ENCODE measurements at places on chromosomes 16 and 17. TPM values are rescaled to one million over a fixed set of nuclear protein-coding genes. Genes with fewer than 3 reads are reported as not detected.

The ITGAX gene
- 2.6 TPM for total RNA-seq

The CRYBA1 gene
- not detected for total RNA-seq

GRCh38 chr16:74871608-74872007 lies 97.0 kb upstream of the FA2H start:
- H3K36me3 ChIP-seq = peaks cover 18% of the 10 kb centered on the region
- H3K27me3 ChIP-seq = no peaks in the 10 kb centered on the region
- no peak for DNase-seq

The ATP2A1 gene
- total RNA-seq = 0.82 TPM

The IRX3 gene
- 0.19 TPM for total RNA-seq

DNA sequence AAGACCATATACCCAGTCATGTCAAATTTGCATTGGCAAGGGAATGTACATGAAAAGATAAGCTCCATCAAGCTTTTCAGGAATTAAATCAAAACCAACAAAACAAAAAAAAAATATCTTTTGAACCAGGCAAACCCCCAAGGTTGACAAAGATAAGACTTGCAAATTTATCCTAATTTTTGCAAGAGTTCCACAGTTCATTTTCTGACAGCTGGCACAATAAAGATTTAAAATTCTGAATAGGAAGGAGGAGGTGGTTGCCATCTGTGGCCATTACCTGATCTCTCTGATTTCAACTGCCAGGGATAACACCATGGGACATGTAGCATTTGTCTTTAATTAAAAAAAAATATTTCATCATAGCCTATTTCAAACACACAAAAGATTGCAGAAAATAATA lies 135.9 kb upstream of the SHISA6 start:
- no peak for DNase-seq
- no peaks in the 10 kb centered on the region for H3K27me3 ChIP-seq
- no peaks in the 10 kb centered on the region for H3K36me3 ChIP-seq
- H3K4me1 ChIP-seq = no peaks in the 10 kb centered on the region

The TMEM235 gene
- total RNA-seq = not detected

The KRT24 gene
- total RNA-seq = not detected

The AXIN1 gene
- 58.9 TPM for total RNA-seq

GRCh38 chr17:63714550-63715277 lies 14.8 kb upstream of the LIMD2 start:
- H3K36me3 ChIP-seq = peaks cover 10% of the 10 kb centered on the region
- no peaks in the 10 kb centered on the region for H3K27me3 ChIP-seq
- H3K4me3 ChIP-seq = no peak overlapping the region

GRCh38 chr16:2465653-2466415 lies 5.3 kb upstream of the NTN3 start:
- peaks cover 47% of the 10 kb centered on the region for H3K27me3 ChIP-seq
- H3K4me3 ChIP-seq = no peak overlapping the region
- H3K36me3 ChIP-seq = no peaks in the 10 kb centered on the region
- no peak for DNase-seq
- no peak overlapping the region for H3K27ac ChIP-seq

DNA sequence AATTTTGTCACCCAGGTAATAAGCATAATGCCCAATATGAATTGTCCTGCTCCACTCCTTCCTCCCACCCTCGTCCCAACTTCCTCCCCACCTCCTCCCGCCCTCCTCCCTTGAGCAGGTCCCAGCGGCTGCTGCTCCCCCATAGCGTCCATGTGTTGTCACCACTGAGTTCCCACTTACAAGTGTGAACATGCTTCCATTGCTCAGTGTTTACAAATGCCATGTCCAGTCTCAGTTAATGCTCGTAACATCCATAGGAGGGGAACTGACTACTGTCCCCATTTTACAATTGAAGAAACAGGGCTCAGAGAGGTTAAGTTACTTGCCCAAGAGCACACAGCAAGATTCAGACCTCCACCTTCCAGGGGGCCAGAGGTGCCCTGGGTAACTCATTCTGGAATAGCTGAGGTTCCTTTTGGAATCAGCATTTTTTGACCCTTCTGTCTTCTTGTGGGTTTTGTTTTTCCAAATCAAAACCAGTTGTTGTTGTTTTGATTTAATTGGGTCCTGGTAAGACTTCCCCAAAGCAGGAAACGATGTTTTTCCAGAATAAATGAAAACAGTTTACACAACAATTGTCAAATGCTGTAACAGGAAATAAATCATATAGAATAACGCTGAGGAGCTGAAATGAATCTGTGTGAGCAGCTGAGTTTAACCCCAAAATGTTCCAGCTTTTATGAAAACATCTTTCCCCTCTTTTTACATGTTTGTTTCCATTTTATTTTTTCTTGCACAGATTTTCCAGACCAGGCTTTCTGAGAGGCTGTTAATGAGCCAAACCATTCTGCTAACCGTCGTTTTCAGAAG lies 73.9 kb downstream of the ZDHHC7 start:
- H3K4me1 ChIP-seq = no peaks in the 10 kb centered on the region
- DNase-seq = no peak
- no peaks in the 10 kb centered on the region for H3K27me3 ChIP-seq
- no peaks in the 10 kb centered on the region for H3K36me3 ChIP-seq
- H3K4me3 ChIP-seq = no peak overlapping the region

DNA sequence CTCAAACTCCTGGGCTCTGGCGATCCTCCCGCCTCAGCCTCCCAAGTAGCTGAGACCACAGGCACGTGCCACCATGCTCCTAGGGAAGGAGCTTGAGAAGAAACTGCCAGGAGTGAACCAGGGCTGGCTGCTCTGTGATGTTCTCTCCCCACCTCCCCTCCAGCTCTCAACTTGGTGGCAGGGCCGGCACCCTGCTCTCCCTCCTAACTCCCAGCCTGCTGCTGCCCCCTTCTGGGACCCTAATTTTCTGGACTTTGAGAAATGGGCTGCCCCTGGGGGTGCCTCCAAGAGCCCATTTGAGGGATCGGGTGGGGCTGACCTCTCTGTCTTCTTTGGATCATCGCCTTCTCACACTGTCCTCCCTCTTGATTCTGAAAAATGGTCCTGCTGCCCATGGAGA lies 14.9 kb upstream of the STAT3 start:
- no peaks in the 10 kb centered on the region for H3K36me3 ChIP-seq
- peaks cover 16% of the 10 kb centered on the region for H3K4me1 ChIP-seq
- no peak for DNase-seq
- H3K4me3 ChIP-seq = no peak overlapping the region
- H3K27ac ChIP-seq = no peak overlapping the region

DNA sequence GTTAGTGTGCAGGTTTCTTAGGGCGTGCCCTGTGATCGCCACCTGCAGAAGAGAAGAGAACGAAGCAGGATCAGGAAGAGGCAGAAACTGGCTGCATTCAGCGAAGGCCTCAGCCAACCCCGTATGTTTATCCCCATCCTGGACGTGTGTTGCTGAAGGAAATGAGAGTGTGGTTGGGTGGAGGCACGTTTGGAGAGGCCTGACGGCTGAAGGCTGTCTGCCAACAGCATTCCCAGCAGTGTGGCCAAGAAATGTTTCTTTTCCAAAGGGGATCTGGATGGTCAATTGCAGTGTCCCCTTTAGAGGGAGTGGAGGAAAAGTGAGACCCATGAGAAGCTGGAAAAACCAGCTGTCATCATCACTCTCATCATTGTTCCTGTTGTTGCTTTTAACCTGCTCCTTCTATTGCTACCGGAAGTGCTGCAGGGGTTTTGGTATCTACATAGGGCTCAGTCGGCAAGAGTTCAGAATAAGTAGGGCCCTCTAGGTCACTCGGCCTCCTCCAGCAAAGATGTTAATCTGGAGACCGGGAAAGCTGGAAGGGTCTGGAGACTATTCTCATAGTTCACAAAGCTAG lies 46.5 kb upstream of the SLC47A1 start:
- no peak for DNase-seq
- no peak overlapping the region for H3K4me3 ChIP-seq
- no peak overlapping the region for H3K27ac ChIP-seq
- H3K27me3 ChIP-seq = no peaks in the 10 kb centered on the region

The ZNF205 gene
- total RNA-seq = not detected

GRCh38 chr16:55730115-55730514 lies 74.3 kb downstream of the SLC6A2 start:
- no peak for DNase-seq
- no peak overlapping the region for H3K27ac ChIP-seq
- no peak overlapping the region for H3K4me3 ChIP-seq
- no peaks in the 10 kb centered on the region for H3K36me3 ChIP-seq
- no peaks in the 10 kb centered on the region for H3K4me1 ChIP-seq
- peaks cover 6% of the 10 kb centered on the region for H3K27me3 ChIP-seq

- H3K4me3 ChIP-seq = no peak overlapping the region
- H3K4me1 ChIP-seq = no peaks in the 10 kb centered on the region
- peaks cover 32% of the 10 kb centered on the region for H3K36me3 ChIP-seq
- no peak overlapping the region for H3K27ac ChIP-seq
- no peaks in the 10 kb centered on the region for H3K27me3 ChIP-seq
- no peak for DNase-seq
Measured at GRCh38 chr17:48132385-48132784, 24.8 kb downstream of the SNX11 start.

GRCh38 chr16:4319454-4320421 lies 3.9 kb downstream of the GLIS2 start:
- no peak overlapping the region for H3K27ac ChIP-seq
- H3K4me3 ChIP-seq = no peak overlapping the region
- H3K27me3 ChIP-seq = peaks cover 48% of the 10 kb centered on the region
- H3K4me1 ChIP-seq = peaks cover 31% of the 10 kb centered on the region
- no peaks in the 10 kb centered on the region for H3K36me3 ChIP-seq

The OR4D1 gene
- total RNA-seq = 2.2 TPM

DNA sequence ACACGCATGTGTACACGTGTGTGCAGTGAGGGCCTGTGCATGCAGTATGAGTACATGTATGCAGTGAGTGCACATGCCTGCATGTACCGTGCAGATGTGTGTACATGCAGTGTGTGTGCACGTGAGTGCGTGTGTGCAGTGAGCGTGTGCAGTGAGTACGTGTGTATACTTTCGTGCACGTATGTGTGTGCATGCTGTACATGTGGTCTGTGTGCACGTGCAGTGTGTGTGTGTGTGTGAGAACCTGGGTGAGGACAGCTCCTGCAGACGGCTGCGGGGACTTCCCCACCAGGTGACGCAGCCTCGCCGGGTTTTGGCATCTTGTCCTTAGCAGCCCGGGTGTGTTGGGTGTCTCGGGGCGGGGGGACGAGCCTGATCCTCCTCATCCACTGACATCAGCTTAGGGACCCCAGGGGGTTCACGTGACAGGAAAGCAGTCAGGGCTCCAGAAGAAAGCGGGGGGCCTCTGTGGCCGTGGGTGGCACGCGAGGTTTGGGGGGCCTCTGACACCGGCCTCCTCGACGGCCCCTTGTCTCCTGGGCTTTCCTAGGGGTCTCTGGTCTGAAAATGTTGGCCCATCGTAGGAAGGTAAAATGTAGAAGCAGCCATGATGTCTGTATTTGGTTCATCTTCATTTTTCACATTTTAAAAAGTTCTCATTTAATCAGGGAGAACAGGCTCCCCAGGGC lies 119.6 kb upstream of the ZNF750 start:
- no peak overlapping the region for H3K4me3 ChIP-seq

GRCh38 chr16:21617607-21618006 lies 18.2 kb downstream of the METTL9 start:
- H3K36me3 ChIP-seq = peaks cover 14% of the 10 kb centered on the region
- DNase-seq = no peak
- no peaks in the 10 kb centered on the region for H3K27me3 ChIP-seq
- H3K27ac ChIP-seq = no peak overlapping the region

- peaks cover 17% of the 10 kb centered on the region for H3K36me3 ChIP-seq
- no peak overlapping the region for H3K27ac ChIP-seq
- H3K4me1 ChIP-seq = no peaks in the 10 kb centered on the region
- no peak for DNase-seq
- H3K27me3 ChIP-seq = no peaks in the 10 kb centered on the region
Measured at GRCh38 chr17:9557857-9558256, 17.8 kb downstream of the STX8 start.

GRCh38 chr17:60421273-60422161 lies 772 bp upstream of the CHCT1 start:
- DNase-seq = peak; percentile 64
- peaks cover 14% of the 10 kb centered on the region for H3K4me1 ChIP-seq
- no peak overlapping the region for H3K27ac ChIP-seq
- no peaks in the 10 kb centered on the region for H3K27me3 ChIP-seq
- H3K4me3 ChIP-seq = peak overlapping the region; percentile 55

The HS3ST6 gene
- not detected for total RNA-seq

GRCh38 chr17:30218799-30219198 lies 16.7 kb downstream of the SLC6A4 start:
- no peak overlapping the region for H3K4me3 ChIP-seq
- H3K4me1 ChIP-seq = no peaks in the 10 kb centered on the region
- no peak overlapping the region for H3K27ac ChIP-seq
- H3K36me3 ChIP-seq = no peaks in the 10 kb centered on the region
- no peak for DNase-seq

The TMC6 gene
- total RNA-seq = 798 TPM

- peaks cover 4% of the 10 kb centered on the region for H3K36me3 ChIP-seq
- H3K27ac ChIP-seq = peak overlapping the region; percentile 68
- H3K27me3 ChIP-seq = no peaks in the 10 kb centered on the region
- no peak for DNase-seq
Measured at GRCh38 chr16:12090151-12090530, 113.6 kb downstream of the SNX29 start.

GRCh38 chr16:88303890-88304819 lies 78.6 kb upstream of the ZNF469 start:
- no peaks in the 10 kb centered on the region for H3K36me3 ChIP-seq
- no peak overlapping the region for H3K27ac ChIP-seq
- H3K4me1 ChIP-seq = peaks cover 1% of the 10 kb centered on the region

DNA sequence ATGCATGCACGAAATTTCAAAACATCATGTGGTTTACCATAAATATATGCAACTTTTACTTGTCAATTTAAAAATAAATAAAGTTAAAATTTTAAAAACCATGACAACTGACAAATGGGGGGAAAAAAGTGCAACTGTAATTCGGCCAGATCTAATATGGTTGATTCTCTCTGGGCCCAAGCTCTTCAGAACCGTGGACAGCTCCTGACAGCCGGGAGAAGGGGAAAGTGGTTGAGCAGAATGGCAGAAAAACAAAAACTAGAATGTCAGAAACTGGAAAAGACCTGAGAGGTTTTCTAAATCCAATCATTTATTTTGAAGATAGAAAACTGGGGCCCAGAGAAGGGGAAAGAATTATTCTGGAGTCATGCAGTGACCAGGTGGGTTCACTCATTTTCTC lies 126.6 kb downstream of the TMEM132E start:
- no peak overlapping the region for H3K4me3 ChIP-seq
- no peak for DNase-seq
- no peaks in the 10 kb centered on the region for H3K36me3 ChIP-seq
- H3K27me3 ChIP-seq = peaks cover 21% of the 10 kb centered on the region
- no peak overlapping the region for H3K27ac ChIP-seq

DNA sequence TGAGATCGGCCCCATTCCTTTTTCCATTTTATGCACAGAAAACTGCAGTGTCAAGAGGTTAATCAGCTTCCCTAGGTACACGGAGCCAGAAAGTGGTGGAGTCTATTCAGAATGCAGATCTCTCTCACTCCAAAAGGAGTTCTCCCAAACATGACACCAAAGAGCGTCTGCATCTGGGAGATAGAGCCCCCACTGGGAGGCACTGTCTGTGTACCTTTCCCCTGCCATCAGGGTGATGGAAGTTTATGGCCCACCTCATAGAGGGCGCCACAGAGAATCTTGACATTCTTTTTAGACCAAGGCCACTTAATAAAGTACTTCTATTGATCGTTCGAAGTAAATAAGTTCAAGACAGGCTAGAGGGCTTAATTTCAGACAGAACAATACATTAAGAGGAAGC lies 493.7 kb upstream of the ERCC4 start:
- no peaks in the 10 kb centered on the region for H3K4me1 ChIP-seq
- H3K27ac ChIP-seq = no peak overlapping the region
- DNase-seq = no peak

GRCh38 chr17:78997231-78997741 lies 12.3 kb downstream of the CANT1 start:
- H3K27ac ChIP-seq = no peak overlapping the region
- no peaks in the 10 kb centered on the region for H3K4me1 ChIP-seq
- no peak overlapping the region for H3K4me3 ChIP-seq
- H3K27me3 ChIP-seq = no peaks in the 10 kb centered on the region
- peaks cover 5% of the 10 kb centered on the region for H3K36me3 ChIP-seq
- DNase-seq = no peak

GRCh38 chr17:58991718-58992331 lies 114.9 kb downstream of the TRIM37 start:
- DNase-seq = no peak
- H3K4me3 ChIP-seq = no peak overlapping the region
